Stomach (tissue), 19 donors: ENCODE measurements at places on chromosomes 2 and 18. TPM values are rescaled to one million over a fixed set of nuclear protein-coding genes. Genes with fewer than 3 reads are reported as not detected.
A peak's percentile ranks its signal among the peaks of the same experiment; 100 is the strongest.

CCL20 gene
- total RNA-seq = 1.8 TPM

ITPRIPL1 gene
- 3.9 TPM for total RNA-seq

ADCY3 gene
- 11.6 TPM for total RNA-seq

- DNase-seq = no peak
Measured at GRCh38 chr2:12533337-12534005, 183.3 kb upstream of the TRIB2 start.

- peak; percentile 61 for DNase-seq
Measured at GRCh38 chr2:66508484-66509071, 73.7 kb downstream of the MEIS1 start.

DNA sequence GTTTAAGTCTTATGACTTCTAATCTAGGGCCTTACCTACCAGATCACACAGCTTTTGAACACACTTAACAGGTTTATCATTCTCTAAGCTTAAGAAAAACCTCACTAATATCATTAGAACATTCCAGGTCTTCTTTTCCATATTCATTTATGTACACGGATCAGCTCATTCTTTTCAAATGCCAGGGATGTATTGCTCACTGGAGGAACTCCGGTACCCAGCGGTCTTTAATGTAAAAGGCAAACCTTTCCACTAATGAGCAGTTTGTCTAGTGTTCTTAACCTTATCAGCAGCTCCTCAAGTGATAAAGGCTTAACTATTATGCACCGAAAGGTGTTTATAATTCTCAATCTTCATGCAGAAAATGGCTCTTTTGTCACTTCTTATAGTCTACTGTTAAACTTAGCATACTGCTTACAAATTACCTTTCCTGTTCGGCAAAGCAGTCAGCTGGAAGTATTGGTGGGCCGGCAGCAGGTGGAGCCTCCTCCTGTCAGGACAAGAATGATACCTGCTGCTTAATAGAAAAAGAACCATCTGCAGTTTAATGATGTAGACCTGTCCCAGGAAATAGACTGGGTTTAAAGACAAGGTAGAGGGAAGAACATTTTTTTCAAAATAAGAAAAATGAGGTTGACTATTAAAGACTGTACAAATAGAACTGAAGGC, 142.7 kb downstream of the FIGN start:
- no peak for DNase-seq

GRCh38 chr2:35454966-35455638, 900.5 kb upstream of the CRIM1 start:
- DNase-seq = no peak
